NCI-H510A treated with DMSO at 0.1 percent for 48 hours (cell line): ENCODE measurements at places on chromosomes 12 and 14.

DNA sequence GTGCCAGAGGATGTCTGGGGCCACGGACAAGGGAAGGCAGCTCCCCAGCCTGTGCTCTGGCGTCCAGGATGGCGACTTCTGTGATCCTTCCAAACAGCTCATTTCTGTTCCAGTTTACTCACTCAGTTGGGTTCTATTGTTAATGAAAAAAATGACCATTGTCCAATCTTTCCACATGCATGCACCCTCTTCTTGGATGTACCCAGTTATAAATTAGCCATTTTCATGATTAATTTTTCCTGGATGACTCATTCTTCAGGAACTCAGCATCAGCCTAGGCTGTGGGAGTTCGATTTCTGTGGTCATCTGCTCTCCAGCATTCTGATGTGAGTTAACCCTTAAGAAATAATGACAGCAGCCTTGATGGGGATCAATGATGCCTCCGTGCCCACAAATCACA is 926.8 kb downstream of the BCL11B start:
- no peak for DNase-seq

- no peak for DNase-seq
Observed at GRCh38 chr14:90617961-90618360, 198.3 kb downstream of the TTC7B start.

DNA sequence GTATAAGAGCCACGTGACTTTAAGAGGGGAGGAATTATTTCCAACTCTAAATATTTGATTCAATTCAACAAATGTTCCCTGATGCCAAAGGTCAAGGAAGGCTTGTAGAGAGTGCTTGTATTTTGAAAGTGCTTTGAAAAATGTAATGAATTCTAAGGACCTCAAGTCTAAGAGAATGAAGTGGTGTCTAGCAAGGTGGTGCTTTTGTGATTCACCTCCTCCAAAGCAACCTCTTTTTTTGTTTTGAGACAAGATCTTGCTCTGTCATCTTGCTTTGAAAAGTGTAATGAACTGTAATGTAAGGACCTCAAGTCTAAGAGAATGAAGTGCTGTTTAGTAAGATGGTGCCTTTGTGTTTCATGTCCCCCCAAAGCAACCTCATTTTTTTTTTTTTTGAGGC is 13.7 kb downstream of the AK7 start:
- DNase-seq, result no peak

- no peak for DNase-seq
Observed at GRCh38 chr12:122820838-122821271, 14.4 kb upstream of the HIP1R start.

DNA sequence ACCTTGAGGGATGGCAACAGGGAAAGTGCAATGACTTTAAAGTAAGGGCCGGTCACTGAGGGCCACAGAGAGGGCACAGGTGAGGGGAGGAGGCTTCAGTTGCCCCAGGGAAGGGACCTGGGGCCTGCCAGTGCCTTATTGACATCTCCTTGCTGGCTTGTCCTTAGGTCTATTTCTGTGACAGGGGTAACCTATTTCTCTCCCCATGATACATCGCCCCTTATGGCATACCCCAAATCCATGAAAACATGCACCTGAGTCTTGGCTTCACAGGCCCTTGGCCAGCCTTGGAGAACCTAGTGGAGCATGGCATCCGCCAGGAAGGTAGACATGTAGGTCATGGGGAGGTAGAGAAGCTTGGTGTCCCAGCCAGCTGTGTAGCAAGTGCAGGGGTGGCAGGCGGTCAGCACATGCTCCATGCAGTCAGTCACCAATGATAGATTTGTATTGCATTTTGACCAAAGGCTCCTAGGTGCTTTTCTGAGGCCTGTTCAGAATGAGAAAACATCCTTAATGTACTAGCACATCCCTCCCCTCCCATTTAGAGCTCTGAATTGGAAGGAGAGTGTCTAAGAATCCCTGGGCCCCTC is 23.6 kb upstream of the RDH16 start:
- no peak for DNase-seq

- peak; percentile 80 for DNase-seq
Observed at GRCh38 chr14:99780690-99781089, 12.5 kb upstream of the EML1 start.

DNA sequence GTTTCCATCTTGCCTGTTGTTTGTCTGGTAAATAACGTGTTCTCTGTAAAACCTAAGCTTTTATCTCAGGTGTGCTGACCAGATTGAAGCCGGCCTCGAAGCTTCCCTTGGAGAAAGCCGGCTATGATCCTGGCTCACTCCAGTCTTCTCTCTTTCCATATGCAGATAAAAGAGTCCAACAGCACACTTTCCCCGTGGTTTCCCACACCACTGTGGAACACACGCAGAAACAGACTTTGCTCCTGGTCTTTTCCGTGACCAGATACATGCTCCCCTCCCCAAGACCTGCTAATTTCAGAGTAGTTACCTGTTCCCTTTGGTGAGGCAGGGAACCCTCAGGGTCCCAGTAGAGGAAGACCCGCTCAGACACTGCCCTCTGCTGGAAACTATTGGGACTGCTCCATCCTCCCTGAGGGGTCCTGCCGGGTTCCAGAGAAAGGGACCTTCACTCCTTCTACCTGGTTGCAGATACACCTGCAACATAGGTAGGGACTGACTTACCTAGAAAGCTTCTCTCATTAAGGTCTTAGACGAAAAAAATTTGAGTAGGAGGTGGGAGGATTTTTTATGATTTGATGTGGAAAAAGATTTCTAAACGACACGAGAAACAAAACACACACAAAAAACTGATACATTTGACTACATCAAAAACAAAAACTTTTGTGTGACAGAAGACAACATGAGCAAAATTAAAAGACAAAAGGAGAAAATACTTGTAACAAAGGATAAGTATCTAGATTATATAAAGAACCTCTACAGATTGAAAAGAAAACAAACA is 415.4 kb upstream of the CCDC196 start:
- peak; percentile 30 for DNase-seq

GRCh38 chr14:60485598-60486251 is at the start of gene C14orf39:
C14orf39 (minus strand) TSS chr14:60486063; CDS start chr14:60485078, 985 bp downstream.
- no peak for DNase-seq
